ENCODE measurements at places on chromosomes 6 and 20.

DNA sequence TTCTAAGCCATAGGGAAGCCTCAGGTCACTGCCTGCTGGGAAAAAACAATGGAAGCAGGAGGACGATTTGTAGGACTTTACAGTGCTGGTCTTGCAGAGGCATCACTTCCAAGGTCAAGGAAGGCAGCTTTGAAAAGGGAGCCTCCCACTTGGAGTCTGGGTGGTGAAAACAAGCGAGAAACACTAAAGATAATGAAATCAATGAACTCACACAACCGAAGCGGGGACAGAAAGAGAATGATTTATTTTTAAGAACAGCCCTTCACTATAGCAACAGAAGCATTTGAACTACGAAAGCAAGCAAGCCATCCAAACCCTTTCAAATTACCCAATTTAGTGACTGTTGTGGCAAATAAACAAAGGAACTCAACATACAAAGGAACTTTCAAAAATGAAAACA is 227.5 kb downstream of the THBS2 start:
- no peak for DNase-seq

GRCh38 chr6:85593438-85594196 is at the start of gene SNX14:
TSS of gene SNX14 (minus strand) at chr6:85593858. CDS start at chr6:85593718, 140 bp downstream.
- peak; percentile 92 for DNase-seq

DNA sequence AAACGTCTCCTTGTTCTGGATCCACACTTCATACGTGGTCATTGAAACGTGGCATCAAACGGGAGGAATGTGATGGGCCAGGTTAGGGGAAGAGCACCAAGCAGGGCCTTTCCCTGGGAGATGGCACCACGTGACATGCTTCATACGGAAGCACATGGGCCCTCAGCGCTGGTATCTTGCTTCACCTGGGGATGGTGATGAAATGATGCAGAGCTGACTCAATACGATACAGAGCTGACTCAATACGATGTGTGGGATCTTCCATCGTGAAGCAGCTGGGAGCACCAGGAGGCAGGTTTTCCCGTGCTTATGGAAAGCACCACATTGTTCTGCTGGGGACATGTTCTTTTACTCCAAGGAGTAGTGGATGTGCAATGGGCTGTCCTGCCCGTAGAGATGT is 22.5 kb upstream of the TAGAP start:
- DNase-seq = no peak

GRCh38 chr6:163386329-163386908 is 28.1 kb upstream of the QKI start:
- DNase-seq = no peak

DNA sequence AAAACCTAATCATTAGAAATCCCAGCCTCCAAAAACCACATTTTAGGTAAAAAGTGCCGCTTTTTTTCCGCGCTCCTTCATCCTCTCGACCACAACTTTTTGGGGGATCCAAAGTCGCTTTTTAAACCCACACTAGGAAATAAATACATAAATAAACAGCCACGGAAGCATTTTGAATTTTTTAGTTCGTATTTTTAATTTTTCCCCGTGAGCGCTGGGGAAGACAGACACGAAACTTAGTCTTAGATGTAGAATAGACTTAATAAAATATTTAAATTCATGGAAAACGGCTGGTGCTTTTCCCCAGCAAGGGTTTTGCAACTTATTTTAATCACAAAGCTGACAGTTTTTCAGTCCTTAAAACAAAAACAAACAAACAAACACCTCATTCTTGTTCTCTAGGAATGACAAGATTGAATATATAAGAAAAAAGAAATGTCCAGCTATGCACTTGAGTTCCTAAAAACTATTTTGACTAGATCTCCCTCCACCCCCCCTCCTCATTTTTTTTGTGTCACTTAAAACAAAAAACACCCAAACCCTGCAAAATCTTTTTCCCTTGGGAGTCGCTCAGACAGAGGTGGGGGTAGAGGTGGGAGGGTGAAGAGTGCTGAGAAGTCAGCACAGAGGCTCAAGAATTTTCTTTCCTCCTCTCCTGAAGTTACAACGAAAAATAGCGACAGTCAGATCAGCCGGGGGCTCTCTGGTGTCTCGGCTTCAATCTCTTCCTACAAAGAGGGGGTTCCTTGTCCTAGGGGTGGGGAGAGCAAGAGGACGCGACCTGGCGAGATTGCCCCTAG is 43.4 kb upstream of the SUPT3H start:
- no peak for DNase-seq

DNA sequence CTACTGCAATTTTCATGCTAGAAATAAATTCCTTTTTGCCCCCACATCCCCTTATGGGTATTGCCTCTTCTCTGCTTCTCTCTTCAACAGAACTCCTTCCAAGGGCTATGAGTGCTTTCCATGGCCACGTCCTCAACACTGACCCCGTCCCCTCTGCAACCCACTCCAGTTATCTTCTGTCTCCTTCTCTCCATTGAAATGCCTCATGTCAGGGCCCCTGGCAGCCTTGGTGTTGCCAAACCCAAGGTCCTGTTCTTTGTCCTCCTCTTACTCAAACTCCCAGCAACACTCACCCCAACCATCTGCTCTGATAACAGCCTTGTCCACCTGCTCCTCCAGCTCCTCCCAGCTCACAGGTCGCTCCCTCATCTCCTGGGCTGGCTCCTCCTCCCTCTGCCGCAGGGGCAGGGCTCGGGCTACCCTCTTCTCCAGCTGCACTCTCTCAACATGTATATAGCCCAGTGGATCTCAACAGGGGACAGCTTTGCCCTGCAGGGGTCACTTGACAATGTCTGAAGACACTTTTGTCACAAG is 196.1 kb upstream of the QKI start:
- no peak for DNase-seq

GRCh38 chr20:51899674-51900073 is 97.4 kb upstream of the SALL4 start:
- no peak for DNase-seq

GRCh38 chr20:56208121-56208520 is 40.4 kb upstream of the MC3R start:
- DNase-seq = no peak

DNA sequence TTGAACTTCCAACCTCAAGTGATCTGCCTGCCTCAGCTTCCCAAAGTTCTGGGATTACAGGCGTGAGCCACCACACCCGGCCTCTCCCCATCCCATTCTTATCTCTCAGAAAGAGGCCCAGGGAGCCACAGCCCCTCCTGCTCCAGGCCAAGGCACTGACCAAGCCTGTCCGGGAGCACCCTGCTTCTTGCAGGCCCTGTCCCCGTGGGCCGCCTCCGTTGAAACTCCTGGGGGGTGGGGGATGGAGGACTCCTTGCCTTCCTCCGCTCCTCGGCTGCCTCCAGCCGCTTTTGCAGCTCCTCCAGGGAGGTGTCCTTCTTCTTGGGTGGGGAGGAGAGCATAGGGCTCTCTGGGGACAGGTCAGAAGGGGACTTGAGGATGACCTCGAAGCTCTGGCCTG is 9.7 kb downstream of the STMN3 start:
- DNase-seq = no peak

- DNase-seq = no peak
Observed at GRCh38 chr20:19769507-19769906, 11.4 kb downstream of the RIN2 start.

GRCh38 chr6:105136431-105137350 is 43.1 kb downstream of the POPDC3 start:
- DNase-seq = peak; percentile 77

DNA sequence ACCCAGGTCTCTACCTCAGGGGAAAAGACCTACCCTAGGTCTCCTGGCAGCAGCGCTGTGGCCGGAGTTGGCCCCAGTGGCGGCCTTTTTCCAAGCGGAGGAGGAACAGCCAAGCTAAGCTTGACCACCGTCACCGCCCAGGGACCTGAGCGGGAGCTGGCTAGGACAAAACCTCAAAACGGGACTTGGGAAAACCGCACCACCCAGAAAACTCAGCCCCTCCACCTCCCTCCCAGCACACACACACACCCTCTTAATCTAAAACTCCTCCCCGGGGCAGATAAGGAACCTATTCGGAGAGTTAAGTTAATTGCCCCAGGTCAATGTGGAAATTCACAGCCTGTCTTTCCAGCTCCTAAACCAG is 2.7 kb upstream of the TRERF1 start:
- no peak for DNase-seq

DNA sequence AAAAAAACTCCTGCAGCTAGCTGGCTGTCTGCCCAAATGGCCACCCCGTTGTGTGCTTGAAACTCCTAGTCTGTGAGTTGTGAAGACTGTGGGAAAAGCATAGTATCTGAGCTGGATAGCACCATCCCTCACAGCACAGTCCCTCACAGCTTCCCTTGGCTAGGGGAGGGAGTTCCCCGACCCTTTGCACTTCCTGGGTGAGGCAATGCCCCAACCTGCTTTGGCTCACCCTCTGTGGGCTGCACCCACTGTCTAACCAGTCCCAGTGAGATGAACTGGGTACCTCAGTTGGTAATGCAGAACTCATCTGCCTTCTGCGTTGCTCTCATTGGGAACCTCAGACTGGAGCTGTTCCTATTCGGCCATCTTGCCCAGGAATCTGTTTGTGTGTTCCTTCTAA is 260.6 kb upstream of the STXBP5 start:
- DNase-seq = no peak

DNA sequence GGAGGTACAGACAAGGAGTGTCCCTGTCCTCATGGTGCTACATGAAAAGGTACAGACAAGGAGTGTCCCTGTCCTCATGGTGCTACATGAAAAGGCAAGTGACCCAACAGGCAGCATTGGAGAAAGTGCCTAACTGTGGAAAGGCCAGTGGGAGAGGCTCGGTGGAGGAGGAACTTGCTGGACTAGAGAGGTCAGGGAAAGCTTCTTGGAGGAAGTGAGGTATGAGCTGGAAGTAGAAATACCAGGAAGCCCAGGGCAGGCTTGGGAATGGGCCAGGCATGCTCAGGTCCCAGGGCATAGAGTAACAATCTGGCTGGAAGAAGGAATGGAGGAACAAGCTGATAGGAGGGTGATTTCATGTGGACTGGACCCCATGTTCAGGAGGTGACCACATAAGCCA is 59.8 kb upstream of the FNDC1 start:
- no peak for DNase-seq

- no peak for DNase-seq
Observed at GRCh38 chr6:140353536-140353935, 979.1 kb upstream of the CITED2 start.

- DNase-seq = no peak
Observed at GRCh38 chr6:11427723-11428245, 109.8 kb upstream of the TMEM170B start.

- DNase-seq = no peak
Observed at GRCh38 chr6:119934816-119935215, 585.3 kb upstream of the MAN1A1 start.

DNA sequence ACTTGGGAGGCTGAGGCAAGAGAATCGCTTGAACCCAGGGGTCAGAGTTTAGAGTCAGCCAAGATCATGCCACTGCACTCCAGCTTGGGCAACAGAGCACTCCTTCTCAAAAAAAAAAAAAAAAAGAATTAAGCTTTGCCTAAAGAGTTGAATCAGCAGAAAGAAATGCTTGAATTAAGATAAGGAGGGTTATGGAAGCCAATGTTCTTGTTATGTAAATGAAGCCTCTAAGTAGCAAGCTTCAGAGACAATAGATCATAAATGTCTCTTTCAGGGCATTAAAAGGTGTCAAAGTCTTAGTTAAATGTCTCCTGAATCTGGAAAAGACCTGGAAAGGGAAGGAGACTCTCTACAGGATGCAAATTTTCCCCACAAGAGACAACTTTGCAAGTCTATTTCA is 69.7 kb upstream of the FAM83B start:
- no peak for DNase-seq

- no peak for DNase-seq
Observed at GRCh38 chr20:3283222-3283820, 44.3 kb upstream of the SLC4A11 start.

DNA sequence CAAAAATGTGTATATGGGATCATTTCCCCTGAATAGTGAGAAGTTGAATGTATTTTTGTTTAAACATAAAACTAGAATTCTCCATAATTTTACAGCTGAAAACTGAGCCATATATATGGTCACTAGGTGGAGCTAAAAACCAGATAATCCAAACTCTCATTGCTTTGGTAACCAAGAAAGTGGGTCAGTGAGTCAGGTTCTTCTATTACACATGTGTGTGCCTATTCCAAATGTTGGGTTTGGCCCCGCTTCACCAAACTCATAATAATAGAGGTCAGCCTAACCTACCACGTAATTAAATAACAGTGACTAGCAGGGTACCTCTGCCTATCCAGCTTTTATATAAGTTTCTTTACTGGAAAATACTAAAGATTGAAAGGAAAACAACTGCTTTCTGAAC is 19.3 kb upstream of the RNGTT start:
- peak; percentile 58 for DNase-seq

DNA sequence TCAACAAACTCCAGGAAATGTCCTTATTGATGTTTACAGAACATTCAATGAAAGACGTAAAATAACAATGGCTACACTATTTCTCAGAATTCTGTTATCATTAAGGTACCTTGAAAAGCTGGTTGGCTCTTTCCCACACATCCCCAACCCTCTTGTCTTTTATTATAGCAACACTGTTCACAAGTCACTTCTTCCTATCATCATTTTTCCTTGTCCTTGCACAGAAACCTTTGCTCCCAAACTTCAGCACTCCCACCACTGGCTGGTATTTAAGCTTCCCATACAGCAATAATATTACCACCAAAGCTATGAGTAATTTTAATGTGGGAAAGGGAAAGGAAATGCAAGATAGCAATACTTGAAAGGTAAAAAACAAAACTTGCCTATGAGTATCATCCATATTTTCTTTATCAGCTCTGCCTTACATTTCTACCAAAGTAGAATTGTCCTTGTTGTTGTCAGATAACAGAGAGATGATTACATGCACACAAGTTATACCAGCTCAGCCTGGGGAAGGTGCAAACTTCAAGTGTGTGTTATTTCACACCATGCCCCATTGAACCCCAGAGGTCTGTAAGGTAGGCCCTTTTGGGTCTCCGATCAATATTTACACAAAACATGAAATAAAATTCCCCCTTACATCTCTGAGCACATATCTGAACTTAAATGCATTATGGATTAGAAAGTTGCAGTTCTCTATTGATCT is 32.2 kb downstream of the ARHGAP18 start:
- DNase-seq = no peak

GRCh38 chr20:61673152-61673847 is 392.4 kb downstream of the TAF4 start:
- DNase-seq = no peak

- DNase-seq = no peak
Observed at GRCh38 chr20:50050660-50051308, 62.2 kb downstream of the UBE2V1 start.

GRCh38 chr20:43040427-43040826 is 149.3 kb downstream of the PTPRT start:
- DNase-seq = no peak

DNA sequence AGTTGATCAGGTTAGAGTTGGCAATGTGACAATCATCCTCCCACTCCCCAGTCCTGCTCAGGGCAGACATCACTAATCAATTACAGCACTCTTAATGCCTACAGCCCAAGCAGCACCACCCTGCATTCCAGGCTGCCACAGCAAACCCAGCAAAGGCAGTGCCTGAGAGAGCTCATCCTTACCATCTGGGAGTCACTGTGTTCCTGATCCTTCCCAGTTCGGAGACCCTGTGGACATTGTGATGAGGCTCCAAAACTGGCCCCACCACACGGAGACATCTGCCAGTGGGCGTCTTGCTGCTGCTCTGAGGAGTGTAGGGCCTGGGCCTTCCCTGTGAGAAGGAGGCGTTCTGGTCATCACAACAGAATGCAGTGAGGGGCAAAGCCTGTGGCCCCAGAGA is 216.5 kb upstream of the CST7 start:
- DNase-seq = no peak

- DNase-seq = no peak
Observed at GRCh38 chr6:56671160-56671559, 28.5 kb upstream of the DST start.

Data from GM13977 (cell line).